CD4-positive, alpha-beta T cell treated with Interleukin-4 for 4 hours (primary cell): ENCODE measurements at places on chromosomes 13 and 19.

DNA sequence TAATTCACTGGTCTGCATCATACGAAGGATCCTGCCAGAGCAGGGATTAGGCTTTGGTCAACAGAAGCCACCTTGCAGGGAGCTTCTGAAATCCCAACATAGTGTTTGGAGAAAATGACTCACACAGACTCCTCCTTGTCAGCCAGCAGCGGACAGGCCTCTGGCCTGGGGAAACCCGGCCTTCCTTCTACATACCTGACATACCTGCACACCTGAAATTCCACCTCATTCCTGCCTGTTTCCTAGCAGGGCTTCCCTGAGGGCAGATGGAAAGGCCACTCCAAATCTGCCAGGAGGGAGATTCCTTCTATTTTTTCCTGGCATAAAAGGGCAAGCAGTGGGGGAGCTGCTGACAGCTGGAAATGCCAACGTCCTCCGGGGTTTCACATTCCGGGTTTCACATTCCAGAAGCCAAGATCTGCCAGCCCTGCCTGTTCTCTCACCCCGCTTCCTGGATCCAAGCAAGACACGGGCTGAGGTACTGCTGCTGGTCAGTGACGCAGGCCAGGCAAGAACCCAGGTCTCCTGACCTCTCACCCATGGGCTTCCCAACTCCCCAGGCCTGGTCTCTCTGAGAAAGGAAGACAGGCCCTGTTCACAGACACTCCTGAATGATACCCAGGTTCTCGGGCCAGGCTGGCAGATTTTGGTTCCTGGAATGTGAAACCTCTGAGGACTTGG is 18.2 kb upstream of the IGFL1 start:
- no peak for DNase-seq

DNA sequence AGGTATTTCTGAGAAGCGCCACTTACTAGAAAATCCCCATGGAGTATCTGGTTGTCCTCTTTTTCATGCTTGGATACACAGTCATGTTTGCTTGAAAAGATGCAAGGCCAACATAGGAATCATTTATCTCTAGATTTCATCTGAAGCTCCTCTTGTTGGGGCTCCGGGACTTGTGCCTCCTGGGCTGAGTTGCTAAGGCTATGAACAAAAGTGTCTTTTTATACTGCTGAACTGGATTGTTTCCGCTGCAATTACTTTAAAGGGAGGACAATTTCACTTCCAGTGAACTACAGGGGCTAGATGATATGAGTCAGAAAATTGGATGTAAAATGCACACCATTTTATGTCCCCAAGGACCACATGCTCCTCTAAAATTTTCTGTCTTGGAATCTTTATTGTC is 114.1 kb downstream of the TNFSF13B start:
- DNase-seq: no peak

- DNase-seq: peak; percentile 67
Measured at GRCh38 chr19:17496337-17496997, 15.0 kb upstream of the PGLS start.

- no peak for DNase-seq
Measured at GRCh38 chr19:39823686-39824085, 10.3 kb downstream of the DYRK1B start.

DNA sequence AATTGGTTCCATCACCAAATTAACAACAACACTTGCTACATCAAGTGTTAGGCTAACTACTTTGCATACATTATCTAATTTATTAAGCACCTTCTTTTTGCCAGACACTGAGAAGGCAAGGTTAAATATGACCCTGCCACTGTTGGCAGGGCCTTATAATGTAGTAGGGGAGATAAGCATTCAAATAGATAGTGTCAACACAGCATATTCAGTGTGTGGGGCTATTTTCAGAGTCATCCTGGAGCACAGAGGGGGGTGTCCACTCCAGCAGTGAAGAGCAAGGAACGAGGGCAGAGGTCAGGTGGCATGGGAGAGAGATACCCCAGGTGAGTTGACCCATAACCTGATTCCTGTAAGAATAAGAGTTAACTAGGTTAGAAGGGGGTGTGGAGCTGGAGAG is 121.6 kb downstream of the COG6 start:
- DNase-seq: no peak

DNA sequence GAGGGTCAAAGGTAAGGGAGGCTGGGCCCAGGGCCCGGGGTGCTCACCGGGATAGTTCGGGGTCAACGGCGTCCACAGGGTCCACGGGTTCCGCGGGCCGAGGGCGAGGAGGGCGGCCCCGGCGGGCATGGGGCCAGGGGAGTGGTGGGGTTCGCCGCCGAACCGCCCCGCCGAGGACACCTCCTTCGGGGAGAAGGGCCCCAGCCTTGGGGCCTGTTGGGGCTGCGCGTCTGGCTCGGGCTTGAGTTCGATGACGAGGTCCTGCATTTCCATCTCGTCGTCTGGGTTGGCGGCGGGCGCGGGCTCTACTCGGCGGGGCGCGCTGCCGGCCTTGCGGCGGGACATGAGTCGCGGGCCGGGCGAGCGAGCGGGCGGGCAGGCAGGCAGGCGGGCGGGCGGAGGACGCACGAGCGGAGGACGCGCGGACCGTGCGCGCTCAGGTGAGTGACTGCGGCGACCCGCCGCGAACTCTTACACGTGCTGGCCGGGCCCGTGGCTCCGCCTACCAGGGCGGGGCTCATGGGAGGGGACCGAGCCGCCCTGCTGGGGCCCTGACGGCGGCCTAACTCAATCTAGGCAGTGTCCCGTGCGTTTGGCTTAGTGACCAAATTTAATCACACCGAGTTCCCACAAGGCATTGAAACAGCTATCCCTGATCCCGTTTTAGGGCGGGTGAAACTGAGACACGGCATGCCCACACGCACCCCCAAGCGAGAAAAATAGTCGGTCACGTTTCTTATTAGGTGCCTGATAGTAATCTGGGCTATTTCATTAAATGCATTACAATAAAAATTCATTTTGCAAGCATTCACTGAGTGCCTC is at the start of gene ZNF296:
Gene ZNF296, minus strand, starts transcription at position 450 of the 822 bp plus-strand sequence. Its CDS starts 105 bp downstream, at position 345.
- DNase-seq: peak; percentile 78

GRCh38 chr19:35318679-35319448 is 10.1 kb upstream of the CD22 start:
- DNase-seq: no peak

DNA sequence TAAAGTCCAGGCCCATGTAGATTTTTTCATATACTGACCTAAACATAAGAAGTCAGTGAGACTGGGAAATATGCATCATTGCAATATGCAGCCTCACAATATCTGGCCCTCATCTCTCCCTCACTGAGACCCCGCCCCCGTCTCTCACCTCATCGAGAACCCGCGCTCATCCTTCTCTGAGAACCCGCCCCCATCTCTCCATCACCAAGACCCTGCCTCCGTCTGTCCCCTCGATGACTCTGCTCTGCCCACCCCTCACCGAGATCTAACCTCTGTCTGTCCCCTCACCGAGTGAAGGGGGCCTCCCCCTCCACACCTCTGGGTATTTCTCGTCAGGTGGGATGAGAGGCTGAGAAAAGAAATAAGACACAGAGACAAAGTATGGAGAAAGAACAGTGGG is 20.5 kb upstream of the ZNF846 start:
- DNase-seq: no peak

DNA sequence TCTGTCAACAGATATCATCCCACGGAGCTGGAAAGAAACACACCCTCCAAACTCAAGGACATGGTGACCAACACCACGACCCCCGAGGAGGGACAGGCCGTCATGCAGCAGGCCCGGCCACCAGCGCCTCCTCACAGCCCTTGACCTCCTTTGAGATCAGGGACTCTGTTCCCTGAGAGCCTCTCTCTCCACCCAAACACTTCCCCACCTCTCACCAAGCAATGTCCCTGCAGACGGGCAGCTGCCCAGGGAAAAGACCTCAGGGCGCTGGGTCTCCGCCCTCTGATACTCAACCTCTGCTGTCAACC is 10.0 kb downstream of the SCGB2B2 start:
- no peak for DNase-seq

DNA sequence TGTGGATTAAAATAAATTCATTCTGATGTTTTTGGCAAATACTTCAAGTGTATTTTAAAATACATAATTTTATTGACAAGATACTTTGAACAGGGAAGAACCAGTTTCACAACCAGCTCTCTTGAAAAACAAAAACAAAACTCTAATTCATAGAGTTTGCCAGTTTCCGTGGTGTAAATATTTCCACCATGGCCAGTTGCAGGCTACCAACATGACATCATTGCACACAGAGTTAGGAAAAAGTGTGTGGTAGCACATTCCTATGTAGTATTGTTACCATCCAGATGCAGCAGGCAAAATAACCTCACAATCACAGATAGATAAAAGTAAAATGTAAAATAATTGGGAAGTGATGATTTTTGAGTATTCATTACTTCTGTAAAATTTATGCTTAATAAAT is 7.7 kb upstream of the RNF113B start:
- no peak for DNase-seq

DNA sequence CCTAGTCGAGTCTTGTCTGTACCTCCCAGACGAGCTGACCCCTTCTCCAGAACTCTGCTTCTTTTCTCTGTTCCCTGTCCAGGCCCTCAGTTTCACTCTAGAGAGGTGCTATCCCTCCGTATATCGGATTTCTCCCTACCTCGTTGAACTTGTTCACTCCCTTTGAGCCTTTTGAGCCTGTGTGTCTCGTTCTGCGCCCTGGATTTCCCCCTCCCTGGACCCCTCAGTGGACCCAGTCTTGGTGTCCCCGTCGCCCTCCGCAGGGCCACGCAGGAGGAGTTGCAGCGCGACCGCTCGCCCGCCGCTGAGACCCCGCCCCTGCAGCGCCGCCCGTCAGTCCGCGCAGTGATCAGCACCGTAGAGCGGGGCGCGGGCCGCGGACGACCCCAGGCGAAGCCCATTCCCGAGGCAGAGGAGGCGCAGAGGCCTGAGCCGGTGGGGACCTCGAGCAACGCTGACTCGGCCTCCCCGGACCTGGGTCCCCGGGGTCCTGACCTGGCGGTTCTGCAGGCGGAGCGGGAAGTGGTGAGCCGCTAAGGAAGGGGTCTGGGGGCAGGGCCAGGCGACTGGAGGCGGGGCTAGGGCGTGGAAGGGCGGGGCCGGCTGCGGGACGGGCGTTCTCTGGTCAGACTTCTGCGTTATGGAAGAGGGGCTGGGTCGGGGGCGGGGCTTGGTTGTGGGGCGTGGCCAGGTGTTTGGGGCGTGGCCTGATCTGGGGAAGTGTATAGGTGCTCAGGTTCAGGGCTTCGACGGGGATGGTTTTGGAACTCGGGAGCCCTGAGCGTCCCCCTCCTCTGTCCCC is 5.5 kb downstream of the EPS8L1 start:
- peak; percentile 86 for DNase-seq

DNA sequence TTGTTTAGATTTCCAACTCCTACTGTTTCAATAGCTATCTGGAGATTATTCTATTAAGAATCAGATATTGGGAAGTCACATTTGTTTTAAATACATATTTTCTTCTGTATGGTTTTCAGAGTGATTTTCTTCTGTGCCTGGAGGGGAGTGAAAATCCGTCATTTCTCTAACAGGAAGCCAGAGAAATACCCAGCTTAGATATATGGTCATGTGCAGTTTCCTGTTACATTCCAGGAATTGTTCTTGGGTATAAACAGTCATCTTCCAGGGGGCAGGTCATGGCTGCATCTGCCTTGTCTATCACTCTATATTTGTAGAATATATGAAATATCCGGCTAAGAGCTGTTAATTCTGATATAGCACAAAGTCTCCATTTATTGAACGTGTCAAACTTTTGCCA is 77.5 kb upstream of the MIR17HG start:
- no peak for DNase-seq

DNA sequence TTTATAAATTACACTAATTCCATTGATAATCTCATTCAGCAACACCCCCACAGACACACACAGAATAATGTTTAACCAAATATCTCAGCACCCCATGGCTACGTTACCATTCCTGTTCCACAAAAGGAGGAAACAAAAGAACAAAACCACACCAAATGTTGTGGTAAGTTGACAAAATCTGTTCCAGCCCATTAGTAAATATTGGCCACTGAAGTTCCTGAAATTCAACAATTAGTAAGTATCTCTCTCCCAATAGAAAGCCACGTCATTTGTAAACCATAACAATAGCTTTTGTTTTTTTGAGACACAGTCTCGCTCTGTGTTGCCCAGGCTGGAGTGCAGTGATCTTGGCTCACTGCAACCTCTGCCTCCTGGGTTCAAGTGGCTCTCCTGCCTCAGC is 2.3 kb upstream of the FCAR start:
- no peak for DNase-seq

- DNase-seq: no peak
Measured at GRCh38 chr13:69050696-69051095, 1056.9 kb upstream of the ATXN8OS start.

GRCh38 chr13:66359910-66360552 is 870.1 kb downstream of the PCDH9 start:
- DNase-seq: no peak

GRCh38 chr13:97352815-97353214 is 81.2 kb upstream of the RAP2A start:
- no peak for DNase-seq

DNA sequence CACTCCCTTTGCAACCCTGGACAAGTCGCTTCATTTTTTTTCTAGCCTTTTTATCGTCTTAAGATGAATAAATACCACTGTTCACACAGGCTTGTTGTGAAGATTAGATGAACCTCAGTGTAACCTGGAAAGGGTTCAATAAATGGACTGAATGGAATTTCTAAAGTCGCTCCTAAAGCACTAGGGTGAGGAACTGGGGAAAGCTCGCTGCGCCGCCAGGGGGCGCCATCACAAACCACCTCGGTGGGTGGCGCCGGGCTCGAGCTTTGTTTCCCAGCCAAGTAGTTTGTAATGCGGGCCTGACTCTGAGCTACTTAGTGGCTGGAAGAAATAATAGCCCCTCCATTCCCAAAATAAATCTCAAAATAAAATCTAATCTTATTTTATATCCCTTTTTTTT is 2.2 kb upstream of the CEACAM6 start:
- peak; percentile 45 for DNase-seq

DNA sequence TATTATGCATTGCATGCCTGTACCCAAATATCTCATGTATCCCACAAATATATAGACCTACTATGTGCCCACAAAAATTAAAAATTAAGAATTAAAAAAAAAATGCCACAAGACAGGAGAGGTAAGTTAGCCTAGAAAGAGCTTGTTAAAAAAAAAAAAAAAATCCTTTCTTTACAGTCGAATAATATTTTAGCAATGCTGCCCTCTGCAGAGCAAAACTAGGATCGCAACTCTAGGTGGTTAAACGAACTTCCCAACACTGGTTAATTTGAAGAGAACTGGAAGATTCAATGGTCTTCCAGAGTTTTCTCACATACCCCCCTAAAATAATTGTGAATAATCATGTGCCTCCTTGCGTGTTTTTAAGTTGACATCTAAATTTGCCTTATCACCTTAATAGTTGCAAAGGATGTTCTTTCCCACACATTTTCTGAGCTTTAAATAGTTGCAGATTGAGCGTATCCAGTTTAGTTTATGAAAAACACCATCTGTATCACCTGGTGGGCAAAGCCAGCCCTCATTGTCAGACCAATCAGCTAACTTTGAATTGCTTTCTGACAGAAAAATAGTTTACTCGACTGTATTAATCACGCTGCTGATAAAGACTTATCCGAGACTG is 47.4 kb upstream of the RCBTB2 start:
- DNase-seq: peak; percentile 81
